Astrocyte of the spinal cord (primary cell): ENCODE measurements at places on chromosomes 4 and X.

GRCh38 chr4:8754634-8755589 is 116.7 kb downstream of the HMX1 start:
- DNase-seq, result no peak

DNA sequence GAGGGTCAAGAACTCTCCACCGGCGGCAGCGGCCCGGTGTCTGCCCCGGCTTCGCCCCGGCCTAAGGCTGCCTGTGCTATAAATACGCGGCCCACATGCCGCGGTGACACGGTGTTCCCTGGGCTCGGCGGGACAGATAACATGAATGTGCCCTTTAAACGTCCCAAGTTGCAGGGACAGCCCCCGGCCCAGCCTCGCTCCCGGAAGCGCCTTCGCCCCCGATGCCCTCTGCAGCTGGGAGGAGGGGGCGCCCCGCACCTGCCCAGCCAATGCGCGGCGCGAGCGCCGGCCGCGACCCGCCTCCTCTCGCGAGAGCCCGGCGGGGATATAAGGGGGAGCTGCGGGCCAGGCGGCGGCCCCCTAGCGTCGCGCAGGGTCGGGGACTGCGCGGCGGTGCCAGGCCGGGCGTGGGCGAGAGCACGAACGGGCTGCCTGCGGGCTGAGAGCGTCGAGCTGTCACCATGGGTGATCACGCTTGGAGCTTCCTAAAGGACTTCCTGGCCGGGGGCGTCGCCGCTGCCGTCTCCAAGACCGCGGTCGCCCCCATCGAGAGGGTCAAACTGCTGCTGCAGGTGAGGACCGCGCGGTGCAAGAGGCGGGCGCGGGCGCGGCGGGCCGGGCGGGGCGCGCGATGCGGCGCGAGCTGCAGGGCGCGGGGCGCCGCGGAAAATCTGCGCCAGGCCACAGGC is at the start of gene SLC25A4:
SLC25A4 (plus strand) TSS at position 355 of the 689 bp plus-strand sequence; CDS start at position 462, 107 bp downstream.
- DNase-seq, result peak; percentile 67

DNA sequence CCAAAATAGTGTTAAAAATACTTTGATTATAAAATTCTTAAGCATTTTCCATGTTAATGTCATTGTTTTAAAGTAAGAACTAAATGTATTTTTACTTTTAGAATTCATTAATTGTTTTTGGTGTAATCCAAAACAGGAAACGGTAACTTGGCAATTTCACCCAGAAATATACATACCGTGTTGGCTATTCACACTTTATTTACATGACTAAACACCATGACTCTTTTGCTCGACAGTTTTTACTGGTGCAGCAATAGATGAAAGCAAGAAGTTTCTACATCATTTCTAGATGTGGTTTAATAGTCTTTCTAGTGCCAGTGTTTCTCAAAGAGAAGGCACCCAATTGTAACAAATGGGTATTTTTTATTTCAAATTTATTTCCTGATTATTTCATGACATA is 25.6 kb upstream of the MAGEA1 start:
- no peak for DNase-seq

- no peak for DNase-seq
Measured at GRCh38 chrX:113933931-113934330, 650.0 kb upstream of the HTR2C start.

- no peak for DNase-seq
Measured at GRCh38 chrX:153744210-153745066, 19.6 kb upstream of the PLXNB3 start.

- DNase-seq, result peak; percentile 81
Measured at GRCh38 chr4:129064717-129065116, 28.6 kb downstream of the SCLT1 start.
